ENCODE measurements at places on chromosomes 2 and 18.

DNA sequence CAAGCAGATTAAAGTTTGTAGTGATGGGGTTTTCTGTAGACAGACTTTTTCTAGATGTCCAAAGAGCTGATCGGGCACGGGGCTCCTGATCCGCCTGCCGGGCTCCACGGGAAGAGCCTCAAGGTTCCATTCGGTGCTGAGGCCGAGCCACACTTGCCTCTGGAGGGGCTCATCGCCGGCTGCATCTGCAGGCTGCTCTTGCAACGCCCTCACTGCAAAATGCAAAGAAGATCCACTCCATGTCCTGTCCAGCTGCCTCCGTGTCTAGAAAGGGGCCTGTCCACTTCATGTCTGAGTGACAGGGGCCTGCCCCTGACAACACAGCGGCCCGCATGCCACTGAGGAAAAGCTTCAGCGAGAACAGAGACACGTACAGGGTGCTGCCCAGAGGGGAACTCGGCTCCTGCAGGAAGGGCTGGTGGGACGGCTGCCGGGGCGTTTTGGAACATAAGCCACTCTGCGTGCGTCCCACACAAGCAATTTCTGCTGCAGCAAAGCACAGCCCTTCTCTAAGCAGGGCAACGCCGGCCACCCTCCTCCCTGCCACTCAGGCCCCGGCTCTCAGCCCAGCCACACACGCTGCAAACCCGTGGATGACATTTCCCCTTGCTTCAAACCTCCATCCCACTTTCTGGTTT lies 53.6 kb upstream of the CTDP1 start:
- DNase-seq, result no peak

DNA sequence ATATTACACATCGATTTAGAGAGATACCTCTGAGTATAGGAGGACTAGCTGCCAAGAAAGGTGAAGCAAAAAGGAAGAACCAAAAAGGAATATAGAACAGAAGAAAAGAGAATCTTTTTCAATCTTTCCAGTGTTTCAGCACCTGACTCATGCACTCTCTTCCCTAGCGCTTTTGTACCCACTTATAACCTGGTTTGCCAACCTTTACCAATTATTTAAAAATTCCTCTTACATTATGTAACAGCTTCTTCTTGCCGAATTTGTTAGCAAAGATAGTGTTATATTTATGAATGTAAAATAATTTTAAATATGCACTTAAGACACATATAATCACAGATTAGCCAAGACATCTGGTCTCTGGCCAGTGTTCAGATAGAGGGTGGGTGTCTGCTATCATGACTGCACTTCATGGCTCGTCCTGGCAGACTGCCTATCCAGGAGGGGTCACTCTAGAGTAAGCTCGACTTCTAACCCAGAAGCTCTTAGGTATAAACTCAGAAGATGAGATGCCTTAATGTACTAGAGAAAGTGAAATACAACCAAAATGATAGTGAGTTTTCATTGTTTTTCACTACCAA lies 122.9 kb downstream of the ATAD2B start:
- DNase-seq, result no peak

DNA sequence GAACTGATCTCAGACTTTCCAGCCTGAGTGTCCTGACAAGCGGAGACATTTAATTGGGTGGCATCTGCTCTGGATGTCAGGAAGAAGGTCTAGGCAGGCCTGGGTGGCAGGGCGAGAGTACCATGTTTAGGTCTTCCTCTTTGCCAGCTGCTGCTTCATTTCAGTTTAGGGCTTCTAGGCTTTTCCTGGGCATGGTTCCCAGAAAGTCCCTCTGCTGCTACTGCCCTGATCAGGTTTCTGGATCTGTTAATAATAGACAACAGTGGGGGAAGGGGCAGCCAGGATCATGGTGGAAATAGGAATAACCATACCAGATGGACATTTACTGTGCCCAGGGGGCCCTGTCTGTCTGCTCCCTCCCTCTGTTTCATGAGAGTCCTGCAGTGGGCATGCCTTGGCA lies 2.3 kb upstream of the PLCD4 start:
- DNase-seq, result no peak

DNA sequence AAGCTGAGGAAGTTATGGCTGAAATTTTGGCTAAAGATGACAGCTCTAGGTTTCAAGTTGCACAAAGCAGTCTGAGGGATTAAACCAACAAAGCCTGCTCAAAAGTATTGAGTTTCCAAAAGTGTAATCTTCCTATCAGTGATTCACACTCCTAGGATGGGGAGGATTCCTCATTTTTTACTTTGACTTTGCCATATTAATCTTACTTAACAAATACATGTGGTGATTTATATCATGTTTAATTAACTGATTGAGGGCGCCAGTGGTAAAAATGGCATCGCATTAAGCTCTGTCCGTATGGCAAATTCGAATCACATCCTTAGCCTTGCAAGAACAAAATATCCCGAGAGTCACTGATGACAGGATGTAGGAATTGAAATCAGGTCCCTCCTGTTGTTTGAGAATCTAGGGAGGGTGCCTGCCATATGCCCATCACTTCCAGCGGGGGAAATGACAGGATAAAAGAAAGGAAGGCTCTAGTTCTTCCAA lies 78.1 kb upstream of the ETAA1 start:
- no peak for DNase-seq

DNA sequence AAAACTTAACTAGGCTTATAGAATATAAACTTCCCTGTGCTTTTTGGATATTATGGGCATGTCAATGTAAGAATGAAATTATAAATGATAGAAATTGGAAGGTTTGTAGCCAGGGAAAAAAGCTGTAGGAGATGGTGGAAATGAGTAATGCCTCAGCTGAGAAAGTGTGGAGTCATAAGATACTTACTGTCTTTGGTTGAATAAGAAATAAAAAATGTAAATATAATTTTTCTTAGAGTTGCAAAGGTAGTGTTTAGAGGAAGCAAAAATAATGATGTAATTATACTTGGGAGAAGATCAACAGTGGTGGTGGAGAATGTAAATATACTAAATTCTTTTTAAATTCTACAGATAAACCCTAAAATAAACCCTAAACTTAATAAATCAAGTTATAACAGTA lies 26.2 kb upstream of the RND3 start:
- DNase-seq, result no peak

GRCh38 chr18:24176727-24177416 lies 38.0 kb downstream of the CABYR start:
- peak; percentile 71 for DNase-seq

- no peak for DNase-seq
Measured at GRCh38 chr2:20597860-20598183, 53.1 kb downstream of the HS1BP3 start.

GRCh38 chr18:12307701-12308385 lies at the start of gene TUBB6:
Gene TUBB6 (plus strand): TSS chr18:12308241. CDS start chr18:12308293, 52 bp downstream.
- DNase-seq, result peak; percentile 42

DNA sequence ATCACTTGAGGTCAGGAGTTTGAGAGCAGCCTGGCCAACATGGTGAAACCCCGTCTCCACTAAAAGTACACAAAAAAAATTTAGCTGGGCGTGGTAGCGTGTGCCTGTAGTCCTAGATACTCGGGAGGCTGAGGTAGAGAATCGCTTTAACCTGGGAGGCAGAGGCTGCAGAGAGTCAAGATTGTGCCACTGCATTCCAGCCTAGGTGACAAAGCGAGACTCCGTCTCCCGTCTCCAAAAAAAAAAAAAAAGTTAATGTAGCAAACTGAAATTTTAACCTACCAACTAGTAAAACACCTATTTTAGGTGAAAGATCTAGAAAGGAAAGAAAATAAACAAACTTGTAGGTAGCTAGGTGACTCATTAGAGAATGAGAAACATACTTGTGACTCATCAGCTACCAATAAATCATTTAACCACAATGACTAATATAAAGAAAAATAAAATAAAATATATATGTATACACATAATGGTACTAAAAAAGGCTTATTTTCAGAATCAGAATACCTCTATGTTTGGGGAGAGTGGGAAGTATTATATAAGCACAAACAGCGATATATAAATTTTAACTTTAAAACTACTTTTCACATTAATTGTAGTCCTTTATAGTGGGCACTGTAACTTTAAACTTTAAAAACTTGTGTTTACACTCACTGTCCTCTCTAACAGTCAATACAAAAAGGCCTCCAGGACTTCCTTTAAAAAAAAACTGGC lies 36.6 kb downstream of the DARS1 start:
- no peak for DNase-seq

DNA sequence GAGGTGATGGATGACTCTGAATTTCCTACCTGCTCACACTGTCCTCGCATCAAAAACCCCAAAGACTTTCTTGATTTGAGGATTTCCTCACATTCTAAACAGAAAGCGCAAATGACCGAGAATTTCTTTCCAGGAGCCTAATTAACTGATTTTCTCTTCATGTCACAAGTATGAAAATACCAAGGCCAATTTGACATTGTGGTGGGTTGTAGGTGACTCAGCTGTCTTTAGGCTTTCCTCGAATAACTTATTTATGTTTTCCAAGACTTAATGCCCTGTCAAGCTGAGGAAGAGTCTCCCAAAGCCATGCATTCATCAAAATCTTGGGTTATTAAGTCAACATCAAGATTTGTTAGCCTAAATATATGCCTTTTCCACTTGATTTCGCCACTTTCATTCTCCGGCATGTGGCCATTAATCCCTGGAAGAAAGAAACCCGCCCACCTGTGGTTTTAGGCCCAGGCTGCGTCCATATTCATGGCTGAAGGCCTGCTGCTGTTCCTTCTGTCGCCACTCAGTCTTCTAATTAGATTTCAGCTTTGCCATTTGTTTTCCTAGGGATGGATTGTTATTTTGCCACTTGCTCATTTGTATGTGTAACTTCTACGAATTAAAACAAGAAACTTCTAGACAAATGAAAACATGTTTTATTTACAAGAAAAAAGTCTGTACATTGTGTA lies 84.9 kb downstream of the ST6GAL2 start:
- DNase-seq, result no peak

DNA sequence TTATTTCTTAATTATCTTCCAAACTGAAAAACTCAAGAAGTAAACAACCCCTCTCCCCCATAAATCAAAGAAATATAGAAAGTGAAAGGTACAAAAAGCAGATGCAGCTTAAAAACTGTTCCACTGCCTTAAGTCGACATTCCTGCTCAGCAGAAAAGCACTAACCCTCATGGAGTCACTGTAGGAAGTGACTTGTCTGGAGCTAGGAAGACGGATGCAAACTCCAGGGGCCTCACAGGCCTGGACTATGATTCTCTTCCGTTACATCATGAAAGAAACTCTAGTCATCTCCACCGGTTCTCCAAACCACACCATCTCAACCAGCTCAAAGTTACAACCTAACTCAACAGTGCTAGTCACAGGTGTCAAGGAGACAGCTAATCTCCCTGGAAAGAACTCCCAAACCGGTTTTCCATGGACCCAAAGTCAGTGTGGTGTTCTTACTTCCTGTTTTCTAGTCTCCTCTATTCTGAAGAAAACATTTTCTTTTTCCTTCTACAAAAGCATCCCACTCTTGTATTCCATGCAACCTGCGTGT lies 128.4 kb downstream of the PIEZO2 start:
- no peak for DNase-seq

DNA sequence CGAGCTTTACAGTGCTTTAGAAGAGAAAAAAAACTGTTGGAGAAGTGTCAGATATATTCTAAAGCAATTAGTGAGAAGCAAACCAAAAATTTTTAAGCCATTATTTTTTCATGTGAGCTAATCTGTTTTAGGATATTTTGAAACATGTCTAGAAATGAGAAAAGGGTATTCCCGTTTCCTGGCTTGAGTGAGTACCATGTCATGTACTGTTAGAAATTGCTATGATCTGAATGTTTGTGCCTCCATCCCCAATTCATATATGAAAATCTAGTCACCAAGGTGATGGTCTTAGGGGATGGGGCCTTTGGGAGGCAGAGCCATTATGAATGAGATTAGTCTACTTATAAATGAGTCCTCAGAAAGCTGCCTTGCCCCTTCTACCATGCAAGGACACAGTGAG lies 493.3 kb upstream of the GCFC2 start:
- DNase-seq, result no peak

GRCh38 chr2:36737131-36737750 lies 40.7 kb downstream of the VIT start:
- DNase-seq, result no peak

- DNase-seq, result no peak
Measured at GRCh38 chr2:127597984-127598380, 48.0 kb upstream of the GPR17 start.

GRCh38 chr18:34608064-34608463 lies 102.0 kb upstream of the DTNA start:
- no peak for DNase-seq

DNA sequence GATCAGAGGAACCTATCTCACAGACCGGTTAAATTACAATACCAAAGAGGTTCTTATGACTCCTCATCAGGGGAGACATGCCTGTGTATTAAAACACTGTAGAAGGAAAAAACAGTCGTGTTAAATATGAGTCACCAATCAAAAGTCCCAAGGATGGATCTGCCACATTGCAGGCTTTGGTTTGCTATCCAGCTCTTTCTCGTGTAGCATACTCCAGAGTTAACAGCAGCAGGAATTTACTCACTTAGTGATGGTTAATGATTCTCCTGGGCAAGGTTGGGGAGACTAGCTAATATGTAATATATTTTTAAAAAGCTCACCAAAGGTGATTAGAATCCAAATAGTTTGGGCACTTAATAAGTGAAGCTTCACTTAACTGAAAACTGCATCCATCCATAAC lies 109.7 kb downstream of the MBD5 start:
- DNase-seq, result no peak

DNA sequence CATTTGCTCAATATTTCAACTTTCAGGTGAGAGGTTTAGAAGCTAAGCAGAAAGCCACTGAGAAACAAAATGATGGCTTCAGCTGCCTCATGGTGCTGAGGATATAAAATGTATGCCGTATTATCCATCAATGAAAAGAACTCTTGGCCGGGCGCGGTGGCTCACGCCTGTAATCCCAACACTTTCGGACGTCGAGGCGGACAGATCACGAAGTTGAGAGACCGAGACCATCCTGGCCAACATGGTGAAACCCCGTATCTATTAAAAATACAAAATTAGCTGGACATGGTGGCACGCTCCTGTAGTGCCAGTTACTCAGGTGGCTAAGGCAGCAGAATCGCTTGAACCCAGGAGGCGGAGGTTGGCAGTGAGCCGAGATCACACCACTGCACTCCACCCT lies 6.0 kb upstream of the SYT4 start:
- no peak for DNase-seq

DNA sequence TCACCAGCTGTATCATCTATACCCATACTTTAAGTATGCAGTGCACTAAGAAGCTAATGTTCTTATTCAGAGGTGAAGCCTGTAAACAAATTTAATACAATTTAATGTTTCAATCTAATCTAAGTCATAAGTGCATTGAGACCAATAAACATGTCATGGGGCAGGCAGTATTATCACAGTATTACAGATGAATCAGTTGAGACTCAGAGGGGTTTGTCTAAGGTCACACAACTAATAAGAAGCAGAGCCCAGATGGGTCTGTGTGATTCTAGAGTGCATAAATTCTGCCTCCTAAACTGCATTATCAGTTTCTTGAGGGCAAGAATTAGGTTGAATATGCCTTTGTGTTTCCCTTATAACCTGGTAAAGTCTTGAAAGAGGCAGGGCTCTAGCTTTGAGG lies 140.9 kb upstream of the RNF152 start:
- DNase-seq, result no peak

DNA sequence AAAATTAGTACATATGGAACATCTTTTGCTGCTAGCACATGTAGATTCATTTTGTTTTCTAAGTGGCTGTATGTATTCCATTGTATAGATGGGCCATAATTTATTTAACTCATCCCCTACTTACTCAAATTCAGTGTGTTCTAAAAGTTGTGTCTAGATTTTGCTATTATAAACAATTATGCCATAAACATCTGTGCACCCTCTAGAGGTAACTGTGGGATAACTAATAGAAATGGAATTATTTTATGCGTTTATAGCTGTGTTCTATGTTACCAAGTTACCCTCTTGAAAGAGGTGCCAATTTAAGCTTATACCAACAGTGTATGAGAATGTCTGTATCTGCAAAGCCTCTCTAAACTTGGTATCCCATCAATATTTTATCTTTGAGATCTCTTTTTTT lies 100.4 kb downstream of the MMADHC start:
- DNase-seq, result no peak
